Glutamatergic neuron (in vitro differentiated cells): ENCODE measurements at places on chromosomes 5 and 9.

- DNase-seq, result peak; percentile 51
These were observed 31.3 kb downstream of the LHX6 start for GRCh38 chr9:122197426-122197825.

- DNase-seq, result no peak
These were observed 87.8 kb downstream of the HAPLN1 start for GRCh38 chr5:83632874-83633273.

DNA sequence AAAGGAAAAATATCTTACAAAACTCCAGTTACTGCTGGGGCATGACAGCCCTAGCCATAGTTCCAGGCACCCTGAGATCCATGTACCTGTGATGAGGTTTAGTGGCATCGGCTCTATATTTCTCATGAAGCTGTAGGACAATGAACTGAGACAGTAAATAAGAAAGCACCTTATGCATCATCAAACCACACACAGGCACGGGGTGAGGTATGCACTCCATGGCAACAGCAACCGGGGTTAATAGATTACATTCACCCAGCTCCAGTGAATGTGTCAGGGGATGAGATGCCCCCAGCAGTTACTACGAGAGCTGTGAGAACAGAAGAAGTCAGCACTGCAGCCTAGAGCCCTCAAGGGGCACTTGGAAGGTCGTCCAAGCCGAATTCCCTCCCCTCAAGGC, 162.0 kb upstream of the S1PR3 start:
- DNase-seq, result no peak

DNA sequence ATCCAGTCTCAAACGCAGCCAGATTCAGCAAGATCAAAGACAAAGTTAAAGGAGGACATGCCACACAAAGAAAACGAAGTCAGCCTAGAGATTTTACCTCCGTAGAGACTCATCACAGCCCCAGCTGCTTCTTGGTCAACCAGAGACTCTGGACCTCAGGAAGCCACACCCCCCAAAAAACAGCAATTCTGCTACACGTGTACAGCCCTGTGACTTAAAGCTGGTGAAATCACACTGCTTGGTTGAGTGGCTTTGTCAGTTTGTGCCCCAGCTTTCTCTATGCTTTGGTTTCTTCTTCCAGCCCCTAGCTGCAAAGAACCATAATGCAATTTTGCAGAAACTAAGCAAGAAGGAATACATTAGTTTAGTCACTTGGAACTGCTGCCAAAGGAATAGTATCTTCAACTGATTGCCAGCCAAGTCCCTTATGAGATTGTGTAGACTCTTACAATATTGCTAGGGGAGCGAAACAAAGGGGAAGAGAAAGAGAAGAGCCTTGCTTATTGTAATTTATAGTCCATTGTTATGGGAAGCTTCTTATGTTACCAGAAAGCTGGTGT, 158.8 kb upstream of the ZNF462 start:
- DNase-seq, result no peak

GRCh38 chr9:69646810-69647209, 25.4 kb downstream of the APBA1 start:
- no peak for DNase-seq

GRCh38 chr5:165620394-165620793, 2115.0 kb downstream of the MAT2B start:
- DNase-seq, result no peak
